ENCODE measurements at places on chromosomes 6 and 20.

DNA sequence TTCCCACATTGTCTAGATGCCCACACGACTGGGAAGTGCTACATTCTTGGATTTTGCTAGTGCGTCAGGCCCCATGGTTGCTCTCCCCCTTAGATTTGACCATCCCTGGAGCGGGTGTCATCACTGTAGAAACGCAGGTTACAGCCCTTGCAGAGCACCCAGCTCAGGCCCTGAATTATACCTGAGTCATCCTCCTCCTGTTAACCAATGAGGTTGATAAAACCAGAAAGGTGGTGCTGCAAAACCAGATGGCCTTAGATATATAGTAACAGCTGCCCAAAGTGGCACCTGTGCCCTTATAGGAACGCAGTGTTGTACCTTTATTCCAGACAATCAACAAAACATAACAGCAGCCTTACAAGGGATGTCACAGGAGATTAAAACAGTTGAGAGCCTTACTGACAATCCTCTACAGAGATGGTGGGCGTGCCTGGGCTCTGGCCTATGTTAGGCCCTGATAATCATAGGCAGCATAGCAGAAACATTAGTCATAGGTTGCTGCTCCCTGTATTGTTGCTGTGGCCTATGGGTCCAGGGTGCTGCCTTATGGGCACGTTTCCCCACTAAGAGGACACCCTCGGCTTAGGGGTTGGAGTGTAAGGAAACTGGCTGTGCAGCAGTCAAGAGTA is 33.6 kb upstream of the HSF2 start:
- DNase-seq = no peak

- DNase-seq = peak; percentile 17
Measured at GRCh38 chr20:1287787-1288569, 21.9 kb downstream of the SNPH start.

DNA sequence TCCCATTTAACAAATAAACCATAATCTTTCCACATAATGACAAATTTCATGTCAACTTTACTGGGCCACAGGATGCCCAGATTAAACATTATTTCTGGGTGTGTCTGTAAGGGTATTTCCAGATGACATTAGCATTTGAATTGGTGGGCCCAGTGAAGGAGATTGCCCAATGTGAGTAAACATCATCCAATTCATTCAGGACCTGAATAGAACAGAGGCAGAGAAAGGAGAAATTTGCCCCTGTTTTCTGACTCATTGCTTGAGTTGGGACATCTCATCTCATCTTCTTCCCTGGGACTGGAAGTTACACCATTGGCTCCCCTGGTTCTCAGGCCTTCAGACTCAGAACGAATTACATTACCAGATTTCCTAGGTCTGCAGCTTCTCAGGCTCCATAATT is 142.9 kb downstream of the TPBG start:
- DNase-seq = no peak

GRCh38 chr20:47411161-47411560 is 54.7 kb upstream of the ZMYND8 start:
- DNase-seq = no peak

- DNase-seq = no peak
Measured at GRCh38 chr20:40502576-40502975, 186.5 kb downstream of the MAFB start.

DNA sequence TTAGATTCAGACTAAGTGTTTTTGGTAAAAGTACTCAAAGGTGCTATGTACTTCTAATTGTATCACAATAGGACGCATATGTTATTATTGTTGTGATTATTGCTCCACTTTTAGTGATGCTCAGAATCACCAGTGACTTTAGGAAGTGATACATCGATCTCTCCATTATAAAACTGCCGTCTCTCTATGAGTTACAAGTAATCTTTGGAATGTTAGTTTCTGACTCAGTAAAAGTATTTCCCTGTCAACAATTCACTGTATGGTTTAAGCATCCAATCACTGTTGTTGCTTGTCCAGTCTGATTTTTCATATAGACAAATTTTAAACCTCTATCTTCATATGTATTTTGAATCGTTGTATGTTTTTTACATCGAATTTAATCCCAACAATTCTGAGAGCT is 9.4 kb downstream of the DCBLD1 start:
- DNase-seq = no peak

DNA sequence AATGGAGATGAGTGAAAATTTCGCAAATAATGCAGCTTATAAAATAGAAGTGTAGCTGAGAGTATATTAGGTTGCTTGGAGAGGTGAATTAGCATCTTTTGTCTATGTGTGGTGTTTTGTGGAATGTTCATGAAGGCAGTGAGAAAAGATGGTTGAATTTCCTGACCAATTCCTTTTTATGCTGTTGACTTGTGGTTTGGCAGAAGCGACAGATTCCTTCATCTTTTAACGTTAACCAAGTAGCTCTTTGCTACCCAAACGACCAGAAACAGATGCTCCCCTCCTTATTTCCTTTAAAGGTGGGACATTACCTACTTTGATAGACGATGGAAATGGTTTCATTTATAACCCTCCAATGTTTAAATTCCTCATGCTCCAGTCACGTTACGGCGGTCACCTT is 390.5 kb downstream of the QKI start:
- DNase-seq = no peak

DNA sequence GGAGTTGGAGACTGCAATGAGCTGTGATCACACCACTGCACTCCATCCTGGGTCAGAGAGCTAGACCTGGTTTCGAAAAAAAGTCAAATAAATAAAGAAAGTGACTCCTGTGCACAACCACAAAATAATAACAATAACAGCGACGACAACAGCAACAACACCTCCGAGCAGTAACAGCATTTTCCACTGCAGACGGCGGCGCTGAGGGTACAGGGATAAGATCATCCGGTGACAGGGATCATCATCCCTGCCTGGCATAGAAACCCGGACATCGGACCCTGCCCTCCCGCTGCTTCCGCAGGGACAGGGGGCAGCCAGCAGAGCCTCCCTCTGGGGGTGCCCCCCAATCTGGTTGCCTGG is 11.5 kb downstream of the SRXN1 start:
- DNase-seq = peak; percentile 29

GRCh38 chr6:45961125-45961524 is 54.5 kb downstream of the CLIC5 start:
- DNase-seq = no peak

- DNase-seq = no peak
Measured at GRCh38 chr6:101818051-101818450, 424.5 kb downstream of the GRIK2 start.

DNA sequence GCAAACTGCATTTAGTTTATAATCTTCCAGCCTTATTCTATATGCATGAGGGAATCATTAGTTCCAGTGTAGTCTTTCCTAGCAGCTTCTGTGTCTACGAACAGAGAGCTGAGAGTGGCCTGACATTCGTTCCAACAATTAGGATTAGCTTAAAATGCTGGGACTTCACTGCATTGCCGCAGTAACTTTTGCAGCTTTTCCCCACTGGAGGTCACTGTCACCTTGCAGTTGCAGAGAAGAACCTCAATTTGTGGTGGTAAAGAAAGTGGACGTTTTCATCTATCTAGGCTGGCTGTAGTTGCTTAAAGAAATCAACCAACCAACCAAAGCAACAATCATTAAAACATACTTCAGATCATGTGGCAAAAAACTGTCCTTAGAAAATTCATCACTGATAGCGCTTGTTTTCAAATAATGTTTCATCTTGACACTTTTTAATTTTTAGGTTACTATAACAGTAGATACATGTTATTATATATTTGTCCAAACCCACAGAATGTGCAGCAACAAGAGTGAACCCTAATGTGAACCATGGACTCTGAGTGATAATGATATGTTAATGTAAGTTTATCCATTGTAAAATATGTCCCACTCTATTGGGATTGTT is 12.2 kb downstream of the MYLK4 start:
- peak; percentile 61 for DNase-seq

GRCh38 chr20:46571418-46571817 is 21.0 kb upstream of the OCSTAMP start:
- DNase-seq = no peak
